ENCODE measurements at places on chromosomes 4 and X.

DNA sequence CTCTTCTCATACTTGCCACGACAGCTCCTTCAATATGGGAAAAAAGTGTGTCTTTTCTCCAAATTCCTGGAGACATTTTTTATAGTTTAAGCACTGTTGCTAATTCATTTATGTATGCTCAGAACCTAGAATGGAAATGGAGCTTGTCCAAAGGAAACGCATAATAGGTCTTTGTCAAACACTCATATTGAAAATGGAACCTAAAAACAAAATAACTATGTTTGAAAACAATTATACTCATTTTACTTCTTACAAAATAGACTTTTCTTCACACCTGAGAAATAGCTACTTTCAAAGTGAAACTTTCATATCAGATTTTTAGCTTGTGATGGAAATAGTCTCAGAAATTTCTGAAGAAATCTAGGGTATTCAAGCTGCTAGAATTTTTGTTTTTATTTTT is 529.7 kb upstream of the BOD1L1 start:
- no peak for DNase-seq

DNA sequence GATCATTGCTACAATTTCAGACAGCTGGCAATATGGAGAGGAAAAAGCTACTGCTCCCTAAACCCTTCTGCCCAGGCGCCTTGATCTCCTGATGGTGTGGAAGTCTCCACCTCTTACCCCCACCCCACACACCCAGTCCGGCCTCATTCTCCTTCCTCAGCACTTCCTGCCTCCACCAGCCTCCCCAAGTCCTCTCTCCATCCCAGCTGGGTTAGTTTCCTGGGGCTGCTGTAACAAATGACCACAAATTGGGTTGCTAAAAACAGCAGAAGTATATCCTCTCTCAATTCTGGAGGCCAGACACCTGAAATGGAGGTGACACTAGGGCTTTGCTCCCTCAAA is 1.1 kb upstream of the CCNQ start:
- no peak for DNase-seq

DNA sequence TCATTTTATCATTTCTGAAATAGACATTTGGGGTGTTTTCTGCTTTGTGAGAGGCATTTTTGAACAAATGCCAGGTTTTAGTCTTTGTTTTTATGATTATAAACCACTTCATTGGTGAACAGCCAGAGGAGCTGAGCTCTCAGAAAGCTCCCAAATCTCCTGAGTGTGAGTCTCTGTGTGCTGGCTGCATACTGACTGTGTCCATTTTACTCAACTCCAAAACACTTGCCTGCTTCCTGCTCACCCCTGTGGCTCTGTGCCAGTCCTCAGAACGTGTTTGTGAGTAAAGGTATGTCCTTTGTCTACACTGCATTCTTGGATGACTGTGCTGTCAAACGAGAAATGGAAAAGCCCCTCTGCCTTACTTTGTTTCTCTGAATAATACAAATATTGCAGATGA is 5.4 kb upstream of the LRAT start:
- DNase-seq = no peak

DNA sequence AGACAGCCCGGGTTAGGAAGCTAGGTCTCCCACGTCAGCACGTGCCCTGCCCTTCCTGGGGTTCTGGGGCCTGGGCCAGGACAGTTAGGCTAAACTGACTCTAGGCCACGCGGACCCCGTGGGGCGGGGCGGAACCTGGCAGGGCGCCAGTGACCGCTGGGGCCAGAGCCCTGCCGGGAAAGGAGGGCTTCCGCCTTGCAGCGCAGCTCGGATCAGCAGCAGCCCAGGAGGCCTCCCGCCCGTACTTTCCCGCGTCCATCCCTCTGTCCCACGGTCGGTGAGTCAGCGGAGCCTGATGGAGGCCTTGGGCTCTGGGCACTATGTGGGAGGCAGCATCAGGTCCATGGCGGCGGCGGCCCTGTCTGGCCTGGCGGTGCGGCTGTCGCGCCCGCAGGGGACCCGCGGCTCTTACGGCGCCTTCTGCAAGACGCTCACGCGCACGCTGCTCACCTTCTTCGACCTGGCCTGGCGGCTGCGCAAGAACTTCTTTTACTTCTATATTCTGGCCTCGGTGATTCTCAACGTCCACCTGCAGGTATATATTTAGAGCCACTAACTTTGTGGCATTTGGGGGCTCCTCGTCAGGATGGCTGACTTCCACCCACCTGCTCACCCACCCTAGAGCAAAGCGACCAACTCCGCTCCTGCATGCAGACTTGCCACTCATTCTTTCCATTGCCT is at the start of gene SMIM10:
TSS of gene SMIM10 (plus strand) at position 191 of the 681 bp plus-strand sequence. CDS start at position 296, 105 bp downstream.
- peak; percentile 31 for DNase-seq

DNA sequence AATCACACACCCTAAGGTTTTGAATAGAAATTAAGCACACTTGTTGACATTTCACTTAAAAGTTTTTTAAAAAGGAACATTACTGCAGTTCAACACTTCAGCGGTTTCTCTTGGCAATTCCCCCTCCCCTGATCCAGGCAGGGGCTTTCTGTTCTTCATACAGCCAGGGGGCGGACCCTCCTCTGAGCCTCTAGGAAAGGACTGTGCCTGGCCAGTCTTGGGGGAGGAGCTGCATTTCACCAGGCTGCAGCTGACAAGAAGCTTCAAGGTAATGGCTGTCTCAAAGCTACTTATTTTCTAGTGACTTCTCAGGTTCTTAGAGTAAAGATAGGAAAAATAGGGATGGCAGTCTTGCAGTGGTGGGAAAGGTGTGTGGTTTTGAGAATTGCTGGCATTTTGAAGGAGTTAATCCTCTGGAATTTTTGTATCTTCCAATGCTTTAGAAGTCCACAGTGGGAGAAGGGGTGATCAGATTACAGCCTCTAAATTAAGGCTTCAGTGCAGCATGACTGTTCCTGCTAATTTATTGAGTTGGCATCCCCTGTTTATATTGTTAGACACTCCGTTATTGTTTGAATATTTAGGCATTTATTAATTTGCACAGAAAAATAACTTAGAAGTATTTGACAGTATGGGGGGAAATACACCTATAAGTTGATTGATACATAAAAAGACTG is 33.5 kb downstream of the PWWP3B start:
- DNase-seq = no peak

- DNase-seq = no peak
These were observed 371.3 kb downstream of the GPM6A start for GRCh38 chr4:175440786-175441185.

- no peak for DNase-seq
These were observed 38.1 kb upstream of the GJB1 start for GRCh38 chrX:71184803-71185495.

DNA sequence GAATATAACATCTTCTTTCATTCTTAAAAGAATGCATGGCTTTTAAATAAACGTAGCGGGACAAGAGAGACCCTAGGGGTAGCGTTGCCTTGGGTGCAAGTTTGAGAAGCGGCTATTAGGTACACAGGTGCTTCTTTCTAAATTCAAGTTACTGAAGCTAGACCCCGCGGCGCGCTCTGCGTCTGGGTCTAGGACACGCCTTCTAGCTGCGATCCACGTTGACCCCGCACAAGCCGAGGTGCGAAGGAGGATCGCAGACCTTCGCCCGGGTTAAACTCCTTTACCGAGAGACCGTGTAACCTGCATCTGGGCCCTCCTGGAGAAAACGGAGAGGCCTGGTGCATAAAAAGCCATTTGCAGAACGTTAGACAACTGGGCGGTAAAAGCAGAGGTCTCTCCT is 25.5 kb upstream of the EXOC1L start:
- DNase-seq = no peak

GRCh38 chr4:154720123-154720522 is 23.7 kb upstream of the LRAT start:
- no peak for DNase-seq

DNA sequence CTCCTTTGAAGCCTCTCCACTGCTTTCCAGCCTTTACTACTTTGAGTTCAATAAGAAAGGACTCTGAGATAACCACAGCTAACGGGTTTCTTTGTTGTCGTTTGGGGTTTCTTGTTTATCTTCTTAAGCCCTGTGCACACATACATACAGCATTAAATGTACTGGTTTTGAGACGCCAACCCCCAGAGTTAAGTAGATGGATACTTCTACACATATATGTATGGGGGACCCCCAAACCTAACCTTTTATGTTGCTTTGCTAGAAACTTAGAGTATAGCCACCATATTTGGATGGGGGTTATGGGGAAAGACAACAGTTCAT is 697 bp downstream of the CEP135 start:
- no peak for DNase-seq

Measured in frontal cortex (tissue), 4 donors.